ENCODE measurements at places on chromosomes 2 and 18.

GRCh38 chr18:45667056-45667736 lies 51.9 kb downstream of the SLC14A2 start:
- no peak for DNase-seq

- no peak for DNase-seq
These were observed 53.1 kb downstream of the ZNF521 start for GRCh38 chr18:25298853-25299274.

DNA sequence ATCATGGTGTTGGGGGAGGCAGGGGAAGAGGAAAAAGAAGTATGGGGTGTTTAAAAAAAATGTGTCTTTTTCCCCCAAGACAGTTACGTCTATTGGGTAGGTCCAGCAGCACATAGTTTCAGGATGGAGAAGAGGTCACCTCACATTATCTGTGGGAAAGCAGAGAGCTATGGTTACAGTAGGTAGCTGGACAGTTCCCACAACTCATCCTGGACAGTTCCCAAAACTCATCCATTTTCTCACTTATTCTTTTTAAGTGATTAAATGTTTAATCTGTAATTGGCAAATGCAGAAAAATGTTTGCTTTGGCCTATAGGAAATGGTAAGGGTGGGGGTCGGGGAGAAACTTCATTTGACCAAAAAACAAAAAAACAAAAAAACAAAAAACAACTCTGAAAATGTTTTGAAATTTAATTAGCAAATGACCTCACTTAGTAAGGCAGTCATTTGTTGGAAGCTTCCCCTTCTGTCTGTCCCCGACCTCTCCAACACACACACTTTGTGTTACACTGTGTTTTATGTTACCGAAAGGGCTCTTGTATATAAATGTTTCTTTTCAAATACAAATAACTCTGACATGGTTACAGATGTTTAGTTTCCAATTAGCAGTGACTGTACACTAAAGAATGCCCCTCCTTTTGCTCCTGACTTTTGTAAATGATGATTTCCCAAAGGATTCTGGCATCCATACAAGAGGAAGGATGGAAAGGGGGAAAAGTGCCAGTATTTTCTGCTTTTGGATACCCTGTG lies 173.3 kb upstream of the ZFP36L2 start:
- DNase-seq = no peak

DNA sequence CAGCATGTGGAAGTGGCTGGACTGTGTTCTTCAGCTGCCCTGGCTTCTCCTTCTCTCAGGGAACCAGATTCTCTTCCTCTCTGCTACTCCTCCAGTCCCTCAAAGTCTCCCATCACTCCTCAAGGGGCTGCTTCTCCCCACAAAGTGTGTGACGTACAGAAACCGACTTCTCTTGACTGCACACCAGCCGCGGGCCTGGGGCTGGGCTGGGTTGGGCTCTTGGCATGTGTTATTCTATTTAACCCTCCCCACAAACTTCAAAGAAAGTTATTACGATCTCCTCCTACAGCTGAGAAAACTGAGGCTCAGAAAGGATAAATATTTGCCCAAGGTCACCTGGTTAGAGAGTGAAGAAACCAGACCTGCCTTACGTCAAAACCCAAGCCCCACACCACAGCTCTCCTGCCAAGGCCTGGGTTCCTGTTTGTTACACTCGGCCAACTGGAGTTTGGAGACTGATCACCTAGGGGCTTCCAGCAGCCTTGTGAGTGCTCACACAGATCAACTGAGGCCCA lies 269.0 kb downstream of the TFCP2L1 start:
- DNase-seq = no peak

DNA sequence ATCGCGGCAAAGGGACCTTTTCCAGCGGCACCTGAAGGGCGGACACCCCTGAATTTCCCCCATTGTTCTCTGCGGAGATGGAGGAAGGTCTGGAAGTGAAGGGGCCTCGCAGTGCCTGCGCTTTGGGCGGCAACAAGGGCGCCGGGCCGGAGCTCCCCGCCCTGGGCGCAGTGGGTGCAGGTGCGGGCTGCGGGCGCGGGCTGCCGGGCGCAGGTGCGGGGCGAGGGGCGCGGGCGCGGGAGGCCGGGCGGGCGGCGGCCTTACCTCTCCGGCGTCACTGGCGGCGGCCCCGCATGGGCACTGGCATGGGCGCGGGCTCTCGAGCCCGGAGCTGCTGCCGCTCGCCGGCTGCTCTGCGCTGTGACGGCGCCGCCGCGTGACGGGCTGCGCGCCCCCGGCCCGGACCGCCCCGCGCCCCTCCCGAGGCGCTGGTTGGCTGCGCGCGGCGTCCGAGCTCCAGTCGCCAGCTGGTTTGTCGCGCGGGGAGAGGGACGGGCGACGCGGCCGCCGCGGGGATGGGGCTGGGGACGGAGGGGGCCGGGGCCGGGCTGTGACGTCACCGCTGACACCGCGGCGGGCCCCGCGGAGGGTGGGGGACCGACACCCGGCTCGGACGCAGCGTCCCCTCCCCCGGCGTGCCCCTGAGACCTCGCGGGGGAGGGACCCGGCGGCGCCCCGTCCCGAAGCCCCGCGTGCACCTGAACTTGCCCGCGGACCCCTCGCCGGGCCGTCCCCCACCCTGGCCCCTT lies at the start of gene KIF1A:
KIF1A (minus strand) TSS at position 362 of the 749 bp plus-strand sequence. CDS start 22,467 bp downstream, outside the sequence.
- DNase-seq = peak; percentile 74

DNA sequence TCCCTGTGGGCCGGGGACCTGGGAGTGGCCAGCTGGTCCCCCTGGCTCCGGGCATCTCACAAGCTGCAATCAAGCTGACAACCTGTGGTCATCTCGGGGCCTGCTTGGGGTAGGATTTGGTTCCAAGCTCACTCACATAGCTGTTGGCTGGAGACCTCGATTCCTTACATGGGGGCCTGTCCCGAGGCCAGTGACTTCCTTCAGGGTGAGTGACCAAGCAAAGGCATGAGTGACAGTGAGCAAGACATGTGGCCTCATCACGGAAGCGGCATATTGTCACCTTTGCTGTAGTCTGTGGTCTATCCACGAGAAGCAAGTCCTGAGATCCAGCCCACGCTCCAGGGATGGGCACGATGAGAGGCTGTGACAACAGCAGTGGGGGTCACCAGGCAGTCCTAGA lies 131.4 kb upstream of the ID2 start:
- DNase-seq = no peak

DNA sequence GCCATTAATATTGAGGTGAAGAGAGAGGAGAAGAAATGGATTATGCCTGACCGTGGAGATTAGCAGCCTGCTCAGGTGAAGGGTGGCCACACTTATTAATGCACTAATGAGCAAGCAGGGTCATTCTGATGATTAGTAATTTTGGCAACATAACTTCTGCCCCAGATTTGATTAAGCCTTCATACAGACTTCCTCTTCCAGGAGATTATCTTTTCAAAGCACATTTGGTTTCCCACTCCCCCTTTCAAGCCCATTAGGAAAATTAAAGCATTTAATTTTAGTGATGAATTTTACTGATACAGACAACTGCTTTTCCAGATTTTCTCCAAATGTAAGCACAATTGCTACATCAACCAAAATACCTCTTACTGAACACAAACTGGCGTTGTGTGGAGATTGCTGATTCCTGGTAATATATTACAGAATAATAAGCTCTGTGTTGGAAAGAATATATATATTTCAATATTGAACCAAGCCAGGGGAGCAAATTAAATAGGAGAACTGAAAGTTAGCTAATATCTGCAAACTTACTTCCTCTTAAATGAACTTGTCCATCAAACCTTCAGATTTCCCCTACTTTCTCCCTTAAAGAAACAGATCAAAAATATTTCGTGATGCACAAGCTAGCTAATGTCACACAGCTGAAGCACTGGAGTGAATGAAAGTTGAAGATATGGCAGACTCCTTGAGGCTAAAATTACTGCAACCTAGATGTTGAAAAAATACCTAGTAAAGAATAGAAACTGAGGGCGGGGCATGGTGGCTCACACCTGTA lies 140.8 kb downstream of the FAM210A start:
- DNase-seq = no peak

DNA sequence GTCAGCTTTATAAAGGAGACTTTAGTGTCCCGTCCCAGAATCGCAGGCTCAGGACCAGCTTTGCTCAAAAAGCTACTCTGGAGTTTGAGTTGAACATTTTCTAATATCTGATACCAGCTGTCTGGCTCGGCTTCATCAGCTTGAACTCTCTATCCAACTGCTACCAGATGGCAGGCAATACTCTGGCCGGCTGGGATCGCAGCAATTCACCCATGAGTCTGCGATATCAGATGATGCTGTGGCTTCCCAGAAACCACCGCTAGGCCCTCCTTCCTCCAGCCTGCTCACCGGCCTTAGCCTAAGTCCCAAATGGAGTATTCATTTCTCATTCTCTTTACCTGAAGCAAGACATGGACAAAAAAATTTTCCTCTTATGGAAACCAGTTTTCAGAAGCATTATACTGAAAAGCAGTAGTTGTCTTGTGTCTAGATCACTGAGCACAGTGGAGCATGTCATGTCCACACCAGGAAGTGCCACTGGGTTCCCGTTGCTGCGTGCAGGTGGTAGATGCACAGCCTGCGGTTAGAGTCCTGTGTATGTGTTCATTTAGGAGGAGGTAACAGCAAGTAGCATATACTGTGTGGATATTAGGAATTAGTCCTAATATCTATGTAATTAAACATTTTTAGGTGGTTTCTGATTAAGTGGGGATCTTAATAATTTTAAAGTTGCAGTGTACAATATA lies 162.0 kb upstream of the SOX11 start:
- DNase-seq = no peak

GRCh38 chr2:208235860-208236259 lies 19.0 kb downstream of the IDH1 start:
- DNase-seq = no peak

DNA sequence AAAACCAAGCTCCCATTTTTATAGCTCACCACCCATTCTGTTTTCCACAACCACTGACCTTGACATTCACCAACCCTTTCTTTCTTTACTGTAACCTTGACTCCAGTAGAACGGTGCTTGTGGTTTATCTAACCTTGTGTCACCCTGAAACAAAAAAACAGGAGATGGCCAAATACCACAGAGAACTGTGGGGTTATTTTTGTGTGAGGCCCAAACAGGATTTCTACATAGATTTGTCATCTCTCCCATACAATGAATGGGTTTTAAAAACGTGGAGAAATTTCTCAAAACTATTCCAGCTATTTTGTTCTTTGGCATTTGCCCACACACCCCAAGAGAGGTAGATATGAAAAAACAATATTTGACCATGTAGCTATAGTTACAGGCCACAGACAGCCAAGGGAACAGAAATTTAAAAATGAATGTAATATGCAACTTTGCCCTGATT lies 231.3 kb upstream of the TANK start:
- no peak for DNase-seq

- DNase-seq = no peak
These were observed 787.8 kb upstream of the LINC00305 start for GRCh38 chr18:64936671-64937070.

- DNase-seq = no peak
These were observed 171.4 kb upstream of the SPATS2L start for GRCh38 chr2:200135082-200135481.

DNA sequence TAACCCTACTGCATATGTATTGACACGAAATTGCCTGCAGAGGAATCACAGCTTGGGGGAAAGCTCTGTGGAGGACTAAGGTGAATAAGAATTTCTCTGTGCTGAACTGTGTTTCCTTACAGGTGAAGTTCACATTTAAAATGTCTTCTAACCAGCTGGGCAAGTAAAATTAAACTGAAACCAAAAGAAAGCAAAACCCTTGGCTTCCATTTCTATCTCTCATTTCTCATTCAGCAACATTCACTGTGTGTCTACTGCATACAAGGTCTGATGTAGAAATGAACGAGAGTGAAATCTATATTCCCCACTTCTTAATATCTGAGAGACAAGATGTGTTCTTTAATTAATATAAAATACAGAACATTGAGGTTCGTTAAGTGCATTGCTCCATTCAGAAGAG lies 397.3 kb downstream of the SOX11 start:
- DNase-seq = no peak

DNA sequence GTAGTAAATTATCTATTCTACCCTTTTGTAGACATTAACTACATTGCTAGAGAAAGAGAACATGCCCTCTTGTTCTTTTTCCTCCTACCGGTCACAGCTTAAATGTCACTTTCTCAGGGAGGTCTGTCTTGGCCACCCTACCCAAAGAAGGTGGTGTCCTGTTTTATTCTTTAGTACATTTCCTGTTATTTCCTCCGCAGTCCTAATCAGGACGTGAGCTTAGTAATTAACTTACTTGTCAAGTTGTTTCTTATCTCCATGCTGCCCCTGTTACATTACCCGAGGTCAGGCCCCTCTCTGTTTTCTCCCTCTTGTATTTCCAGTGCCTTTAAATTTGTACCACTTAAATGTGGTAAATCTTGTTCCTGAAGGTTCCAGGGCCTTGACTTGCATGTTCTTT lies 73.7 kb upstream of the RMDN2 start:
- no peak for DNase-seq

DNA sequence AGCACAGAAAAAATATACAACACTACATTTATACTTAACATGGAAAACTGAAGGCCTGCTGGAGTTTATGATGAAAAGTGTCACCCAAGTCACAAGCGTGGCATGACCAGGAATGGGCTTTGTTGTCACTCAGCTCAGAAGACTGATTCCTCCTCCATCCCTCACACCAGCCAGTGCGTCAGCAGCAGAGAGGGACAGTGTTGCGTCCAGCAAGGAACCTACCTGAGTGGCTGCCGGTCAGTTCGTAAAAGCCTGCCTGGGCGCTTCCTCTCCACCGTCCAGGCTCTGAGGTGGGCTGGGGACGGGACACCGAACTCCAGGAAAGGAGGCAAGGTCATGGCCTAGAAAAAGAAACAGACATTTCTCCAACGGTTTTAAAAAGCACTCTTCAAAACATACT lies 77.4 kb downstream of the USP40 start:
- DNase-seq = no peak

DNA sequence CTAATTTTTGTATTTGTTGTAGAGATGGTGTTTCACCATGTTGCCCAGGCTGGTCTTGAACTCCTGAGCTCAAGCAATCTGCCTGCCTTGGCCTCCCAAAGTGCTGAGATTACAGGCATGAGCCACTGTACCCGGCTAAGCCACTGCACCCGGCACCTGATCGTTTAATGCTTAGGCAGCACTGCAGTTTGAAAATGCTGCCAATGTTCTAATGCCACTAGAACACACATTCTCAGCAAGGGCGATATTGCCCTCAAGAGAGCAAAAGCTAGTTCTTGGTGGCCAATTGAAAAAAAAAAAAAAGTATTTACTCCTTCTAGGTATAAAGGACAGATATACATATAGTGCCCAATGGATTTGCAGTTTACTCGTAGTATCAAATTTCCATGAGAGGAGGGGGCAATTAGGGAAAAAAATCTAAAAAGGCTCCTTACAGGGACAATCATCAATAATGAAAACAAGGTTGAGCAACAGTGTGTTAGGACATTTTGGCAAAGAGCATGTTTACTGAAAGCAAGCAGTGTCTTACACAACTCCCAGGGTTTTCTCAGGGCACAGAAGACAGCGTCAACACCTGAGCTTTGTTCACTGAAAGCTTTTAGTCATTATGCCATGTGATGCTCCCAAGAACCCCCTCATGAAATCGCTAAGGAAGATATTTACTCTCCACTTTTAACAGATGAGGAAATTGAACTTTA lies 199.9 kb upstream of the PKDCC start:
- no peak for DNase-seq

GRCh38 chr2:63765117-63765516 lies 76.6 kb upstream of the UGP2 start:
- DNase-seq = no peak

All from progenitor cell of endocrine pancreas (in vitro differentiated cells).